ENCODE measurements at places on chromosomes 7 and 10.
A peak's percentile ranks its signal among the peaks of the same experiment; 100 is the strongest.

DNA sequence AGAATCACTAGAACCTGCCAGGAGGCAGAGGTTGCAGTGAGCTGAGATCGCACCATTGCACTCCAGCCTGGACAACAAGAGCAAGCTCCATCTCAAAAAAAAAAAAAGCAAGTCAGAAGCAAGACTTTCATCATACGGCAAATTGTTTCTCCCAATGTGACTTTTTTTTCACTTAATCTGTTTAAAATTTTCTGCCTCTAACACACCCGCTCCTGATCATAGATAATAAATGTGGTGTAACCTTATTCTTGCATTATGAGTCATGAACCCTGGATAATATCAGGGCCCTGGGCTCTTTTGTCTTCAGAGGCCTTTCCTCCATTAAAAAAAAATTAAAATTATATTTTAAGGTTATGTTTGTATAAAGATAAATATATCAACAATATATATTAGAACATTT is 111.4 kb upstream of the JCAD start:
- no peak for DNase-seq

GRCh38 chr7:156919132-156919713 is 26.2 kb upstream of the LMBR1 start:
- DNase-seq, result no peak

DNA sequence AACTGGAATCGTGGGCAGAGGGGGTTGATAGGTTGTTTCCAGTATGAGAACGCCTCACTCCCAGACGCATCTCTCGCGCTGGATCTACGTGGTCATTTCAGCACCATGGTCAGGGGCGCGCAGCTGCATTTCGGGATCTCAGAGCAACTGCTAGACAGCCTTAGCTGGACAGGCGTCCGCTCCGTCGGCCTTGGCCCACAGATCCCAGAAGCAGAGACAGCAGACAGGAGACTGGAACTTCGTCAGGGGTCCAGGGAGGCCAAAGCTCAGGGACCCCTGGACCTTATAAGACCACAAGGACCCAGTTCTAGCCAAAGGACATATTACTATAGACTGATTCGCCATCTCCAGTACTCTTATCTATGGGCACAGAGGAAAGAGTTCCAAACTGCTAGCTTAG is 5.3 kb downstream of the NEUROG3 start:
- DNase-seq, result peak; percentile 8

- no peak for DNase-seq
These were observed 135.3 kb downstream of the PTPRN2 start for GRCh38 chr7:158452331-158452730.

DNA sequence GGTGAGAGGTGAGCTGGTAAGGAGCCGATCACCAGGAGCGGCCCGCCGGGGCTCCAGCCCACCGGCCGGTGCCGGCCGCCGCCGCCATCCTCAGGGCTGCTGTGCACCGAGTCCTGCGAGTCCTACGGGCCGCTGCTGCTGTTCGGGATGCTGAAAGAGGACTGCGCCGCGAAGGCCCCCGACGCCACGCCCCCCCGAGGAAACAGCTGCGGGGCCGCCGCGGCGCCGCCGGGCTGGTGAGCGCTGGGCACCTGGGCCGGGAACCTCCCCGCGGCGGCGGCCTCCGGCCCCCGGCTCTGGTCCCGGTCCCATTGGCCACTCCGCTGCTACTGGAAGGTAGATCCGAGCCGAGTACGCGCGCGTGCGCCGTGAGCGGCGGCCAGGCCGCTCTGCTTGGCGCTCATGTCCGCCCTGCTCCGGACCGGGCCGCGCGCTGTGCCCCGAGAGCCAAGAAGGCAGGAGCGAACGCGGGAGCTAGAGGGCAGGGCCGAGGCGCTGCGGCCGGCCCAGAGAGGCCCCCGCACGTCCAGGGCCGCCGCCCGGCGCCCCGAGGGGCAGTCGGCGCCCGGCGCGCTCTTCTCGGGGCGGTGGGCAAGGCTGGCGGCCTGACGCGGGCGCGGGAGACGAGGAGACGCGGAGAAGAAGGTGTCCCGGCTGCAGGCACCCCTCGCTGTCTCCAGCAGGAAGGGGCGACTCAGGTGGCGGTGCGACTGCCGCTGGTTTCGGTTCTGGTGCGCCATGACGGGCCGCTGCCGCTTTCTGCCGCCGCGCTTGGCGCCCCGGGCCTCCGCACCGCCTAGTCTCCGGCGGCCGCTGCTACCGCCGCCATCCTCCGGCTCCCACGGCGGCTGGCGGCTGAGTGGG is 121.3 kb upstream of the WIPF3 start:
- DNase-seq, result peak; percentile 49

- DNase-seq, result no peak
These were observed 37.8 kb downstream of the DPYSL4 start for GRCh38 chr10:132224343-132225072.

GRCh38 chr10:97598407-97599271 is 9.1 kb downstream of the C10orf62 start:
- no peak for DNase-seq

DNA sequence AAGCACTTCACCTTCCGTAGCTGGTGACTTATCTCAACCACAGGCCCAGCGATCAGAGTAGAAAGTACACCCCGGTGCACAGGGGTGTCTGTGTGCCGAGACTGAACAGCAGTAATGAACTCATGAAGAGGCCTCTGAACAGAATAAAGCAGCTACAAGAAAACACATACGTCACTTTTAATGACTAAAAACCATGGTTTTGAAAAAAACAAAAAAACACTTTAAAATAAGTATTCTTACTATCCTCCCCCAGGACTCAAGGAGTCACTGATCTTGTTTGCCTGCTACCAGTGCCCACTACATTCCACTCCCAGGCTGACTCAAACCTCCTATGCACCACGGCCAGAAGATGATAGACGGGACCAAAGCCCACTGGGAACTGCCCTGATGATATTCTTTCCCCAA is 53.8 kb downstream of the NCAPG2 start:
- peak; percentile 15 for DNase-seq

DNA sequence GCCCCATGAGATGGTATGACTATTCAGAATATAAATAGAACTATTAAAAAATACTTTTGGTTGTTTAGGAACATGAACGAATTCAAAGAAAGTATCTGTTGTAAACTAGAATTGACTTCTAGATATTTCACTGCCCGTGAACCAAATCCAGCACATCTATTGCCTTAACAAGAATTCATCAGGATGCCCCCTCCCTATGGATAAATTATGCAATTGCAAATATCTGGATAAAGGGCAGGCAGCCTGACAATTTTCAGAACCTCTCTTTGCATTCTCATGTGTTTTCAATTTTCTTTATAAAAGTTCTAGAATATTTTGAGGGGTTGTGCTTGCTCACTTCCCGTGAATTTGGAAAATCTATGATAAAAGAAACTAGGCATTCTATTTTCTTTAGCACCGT is 822.1 kb upstream of the SORCS1 start:
- DNase-seq, result no peak

DNA sequence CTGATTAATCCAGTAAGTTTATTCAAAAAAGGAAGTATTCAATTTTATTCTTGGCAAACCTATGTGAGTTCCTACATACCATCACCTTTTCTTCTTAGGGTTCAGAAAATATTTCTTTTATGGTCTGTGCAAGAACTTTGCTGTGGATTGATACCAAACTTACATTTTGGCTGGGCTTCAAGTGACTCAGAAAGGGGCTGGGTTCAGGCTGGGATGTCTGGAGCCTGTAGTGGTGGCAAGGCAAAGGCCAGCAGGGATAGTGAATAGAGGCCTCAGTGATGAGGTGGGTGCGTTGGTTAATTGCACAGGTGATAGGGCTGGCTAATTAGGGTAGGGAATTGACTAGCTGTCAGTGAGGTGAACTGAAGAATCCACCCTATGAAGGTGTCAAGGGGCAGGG is 40.2 kb upstream of the ATXN7L1 start:
- DNase-seq, result peak; percentile 15

GRCh38 chr10:51145375-51145774 is 71.1 kb downstream of the PRKG1 start:
- DNase-seq, result no peak

DNA sequence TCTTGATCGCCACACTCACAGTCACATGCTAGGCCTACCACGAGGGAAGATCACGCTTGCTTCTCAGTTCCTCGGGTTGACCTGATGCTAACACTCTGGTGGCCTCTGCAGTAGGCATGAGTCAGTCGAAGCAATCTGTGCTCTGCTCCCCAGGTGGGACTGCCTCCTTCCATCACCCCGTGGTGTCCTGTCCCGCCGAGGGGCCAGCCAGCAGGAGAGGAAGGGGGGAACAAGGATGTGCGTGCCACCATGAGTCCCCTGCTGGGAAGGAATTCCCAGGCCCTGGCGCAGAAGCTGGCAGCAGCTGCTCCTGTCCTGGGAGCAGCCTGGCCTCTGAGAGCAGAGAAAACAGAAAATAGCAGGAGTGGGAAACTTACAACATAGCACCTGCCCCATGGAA is 695.0 kb upstream of the NRP1 start:
- no peak for DNase-seq

DNA sequence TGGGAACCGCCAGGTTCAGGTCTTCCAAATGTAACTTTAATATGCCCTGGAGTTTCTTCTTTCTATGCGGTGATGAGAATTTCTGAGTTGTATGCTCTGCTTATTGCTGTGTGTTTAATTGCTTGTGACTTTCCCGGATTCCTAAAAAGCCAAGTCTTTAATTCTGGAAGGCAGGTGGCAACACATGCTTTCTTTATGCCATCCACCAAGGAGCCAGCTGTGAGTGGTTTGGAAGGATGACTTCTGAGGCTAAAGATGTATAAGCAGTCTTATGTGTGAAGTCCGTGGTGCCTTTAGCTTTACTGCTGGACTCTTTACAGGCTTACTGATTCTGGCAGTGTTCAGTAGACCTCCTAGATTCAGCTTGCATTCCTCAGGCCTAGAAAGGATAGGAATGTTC is 3.1 kb downstream of the SDK1 start:
- DNase-seq, result no peak

DNA sequence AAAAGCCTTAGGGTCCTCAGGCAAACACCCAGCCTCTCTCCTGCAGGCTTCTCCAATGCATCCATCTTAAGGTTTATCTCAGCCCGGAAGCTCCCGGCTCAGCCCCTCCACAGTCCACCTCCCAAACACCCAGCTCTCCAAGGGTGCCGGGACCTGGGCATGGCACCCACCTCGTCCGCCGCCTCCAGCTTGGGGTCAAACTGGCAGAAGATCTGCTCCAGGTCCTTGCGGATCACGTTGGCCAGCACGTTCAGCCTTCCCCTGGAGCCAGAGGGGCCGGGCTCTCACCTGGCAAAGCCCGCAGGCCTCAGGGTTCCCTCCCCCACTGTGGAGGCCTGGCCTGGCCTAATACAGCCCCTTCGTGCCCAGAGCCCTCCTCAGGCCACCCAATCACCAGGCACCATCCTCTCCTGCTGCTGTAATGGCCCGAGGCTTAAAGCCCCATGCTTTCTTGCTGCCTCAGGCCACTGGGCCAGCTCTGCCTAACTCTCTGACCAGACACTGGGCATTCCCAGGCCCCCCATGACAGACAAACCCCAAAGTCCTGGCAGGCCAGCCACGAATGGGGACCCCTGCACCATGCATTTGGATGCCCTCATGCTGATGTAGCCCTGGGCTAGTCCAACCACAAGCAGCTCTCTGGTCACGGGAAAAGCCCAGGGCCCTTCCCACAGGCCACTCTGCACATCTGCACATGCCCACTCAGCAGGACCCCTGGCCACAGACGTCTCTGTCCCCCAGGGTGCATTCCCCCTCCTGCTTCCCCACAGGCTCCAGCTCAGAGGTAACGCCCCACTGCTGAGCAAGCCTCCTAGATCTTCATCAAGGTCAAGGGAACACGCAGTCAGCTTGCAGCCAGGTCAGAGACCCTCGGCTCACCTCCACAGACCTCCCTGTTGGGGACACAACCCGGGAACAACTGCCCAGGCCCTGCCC is 12.3 kb downstream of the OGDHL start:
- DNase-seq, result no peak

DNA sequence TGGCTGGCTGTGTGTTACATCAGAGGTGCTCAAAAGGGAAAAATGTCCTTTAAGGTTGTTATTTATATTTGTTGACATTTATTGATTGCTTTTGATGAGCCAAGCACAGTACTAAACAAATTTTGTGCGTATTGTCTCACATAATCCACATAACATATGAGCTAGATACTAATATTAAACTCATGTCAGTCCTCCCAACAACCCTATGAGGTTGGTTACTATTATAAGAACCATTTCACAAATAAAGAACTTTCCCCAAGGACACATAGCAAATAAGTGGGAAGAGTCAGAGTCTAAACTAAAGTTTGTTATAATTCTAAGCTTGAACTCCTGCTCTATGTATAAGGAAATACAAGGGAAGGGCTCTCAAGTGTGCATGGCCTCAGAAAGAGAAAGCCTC is 35.6 kb upstream of the OTUD1 start:
- DNase-seq, result no peak

Measured in AG09319 (cell line).